Stimulated activated CD4-positive, alpha-beta T cell treated with anti-CD3 and anti-CD28 coated beads, Interleukin-2, amount 100 ng/mL, for 24 hours (primary cell): ENCODE measurements at places on chromosomes 3 and 15.

GRCh38 chr3:88059380-88060170 lies 520 bp downstream of the ZNF654 start:
- no peak for DNase-seq

GRCh38 chr15:62495670-62496614 lies 330.9 kb upstream of the C2CD4B start:
- DNase-seq = no peak

DNA sequence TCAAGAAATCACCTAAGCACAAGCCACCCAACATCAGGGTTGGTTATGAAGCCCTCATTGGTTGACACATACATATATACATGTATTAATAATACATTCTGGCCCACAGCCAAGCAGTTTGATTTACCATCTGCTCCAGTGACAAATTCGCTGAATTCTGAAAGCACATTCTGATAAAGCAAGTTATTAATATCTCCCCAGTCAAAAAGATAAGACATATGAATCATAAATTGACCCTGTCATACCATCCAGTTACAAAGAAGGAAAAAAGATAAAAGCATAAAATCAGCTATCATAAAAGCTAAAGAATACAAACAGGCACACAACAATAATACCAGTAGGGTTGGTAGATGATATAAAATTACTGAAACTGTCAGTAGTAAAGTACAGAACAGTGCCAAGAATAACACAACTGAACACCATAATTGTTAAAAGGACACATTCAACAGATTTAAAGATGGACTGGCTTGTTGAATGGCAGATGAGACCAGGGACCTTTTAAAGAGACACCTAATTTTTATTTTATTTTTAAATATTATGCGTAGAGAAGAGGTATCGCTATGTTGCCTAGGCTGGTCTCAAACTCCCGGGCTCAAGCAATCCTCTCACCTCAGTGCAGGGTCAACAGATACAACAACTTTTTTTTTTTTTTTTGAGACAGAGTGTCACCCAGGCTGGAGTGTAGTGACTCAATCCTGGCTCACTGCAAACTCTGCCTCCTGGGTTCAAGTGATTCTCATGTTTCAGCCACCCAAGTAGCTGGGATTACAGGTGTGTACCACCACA lies 7.7 kb downstream of the SNX4 start:
- peak; percentile 35 for DNase-seq

DNA sequence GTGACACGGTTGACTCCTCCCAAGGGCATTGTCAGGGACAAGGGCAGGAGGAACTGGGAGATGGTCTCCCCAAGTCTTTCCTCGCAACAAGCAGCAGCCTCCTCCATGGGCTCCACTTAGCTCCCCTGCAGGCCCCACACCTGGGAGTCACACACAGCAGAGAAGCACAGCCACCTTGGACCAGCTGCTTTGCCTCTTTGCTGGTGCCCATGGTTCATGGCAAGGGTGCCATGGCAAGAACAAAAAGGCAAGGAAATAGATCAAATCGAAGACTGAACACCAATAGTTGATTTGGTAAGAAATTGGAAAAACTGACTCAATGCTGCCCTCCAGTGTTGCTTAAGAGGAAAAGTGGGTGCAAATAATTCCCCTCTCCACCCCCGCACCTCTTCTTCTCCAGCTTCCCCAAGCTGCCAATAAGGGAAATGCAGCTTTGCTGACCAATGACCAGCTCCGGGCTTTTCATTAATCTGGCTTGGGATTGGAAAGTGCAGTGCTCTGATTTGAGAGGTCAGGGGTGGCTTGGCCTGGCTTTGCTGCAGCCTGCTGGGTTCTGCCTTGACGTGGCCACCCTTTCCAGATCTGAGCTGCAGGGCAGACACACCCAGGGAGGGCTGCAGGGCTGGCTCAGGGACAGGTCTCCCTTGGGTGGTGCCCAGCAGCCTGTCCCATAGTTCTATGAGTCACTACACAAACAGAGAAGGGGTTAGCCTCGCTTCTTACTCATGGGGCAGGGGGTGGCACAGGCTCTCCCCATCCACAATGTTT lies 162.0 kb downstream of the KLF13 start:
- no peak for DNase-seq

DNA sequence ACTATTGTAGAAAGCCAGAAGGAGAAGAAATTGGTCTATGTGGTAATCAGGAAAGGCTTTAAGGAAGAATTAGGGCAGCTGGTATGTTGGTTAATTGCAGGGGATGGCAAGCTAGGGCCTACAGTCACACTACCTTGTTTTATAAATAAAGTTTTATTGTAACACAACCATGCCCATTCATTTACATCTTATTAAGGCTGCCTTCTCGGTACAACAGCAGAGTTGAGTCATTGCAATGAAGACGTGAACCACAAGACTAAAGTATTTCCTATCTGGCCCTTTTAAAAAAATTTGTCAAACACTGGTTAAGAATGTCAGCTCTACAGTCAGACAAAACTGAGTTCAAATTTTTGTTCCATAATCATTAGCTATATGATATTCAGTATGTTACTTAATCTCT lies 8.3 kb downstream of the SERPINI1 start:
- DNase-seq = no peak
